ENCODE measurements at places on chromosomes 2 and 18. TPM values are rescaled to one million over a fixed set of nuclear protein-coding genes. Genes with fewer than 3 reads are reported as not detected.

- DNase-seq, result no peak
These were observed 72.8 kb upstream of the TMEFF2 start for GRCh38 chr2:192267484-192267883.

POU3F3 gene
- total RNA-seq, result not detected

DNA sequence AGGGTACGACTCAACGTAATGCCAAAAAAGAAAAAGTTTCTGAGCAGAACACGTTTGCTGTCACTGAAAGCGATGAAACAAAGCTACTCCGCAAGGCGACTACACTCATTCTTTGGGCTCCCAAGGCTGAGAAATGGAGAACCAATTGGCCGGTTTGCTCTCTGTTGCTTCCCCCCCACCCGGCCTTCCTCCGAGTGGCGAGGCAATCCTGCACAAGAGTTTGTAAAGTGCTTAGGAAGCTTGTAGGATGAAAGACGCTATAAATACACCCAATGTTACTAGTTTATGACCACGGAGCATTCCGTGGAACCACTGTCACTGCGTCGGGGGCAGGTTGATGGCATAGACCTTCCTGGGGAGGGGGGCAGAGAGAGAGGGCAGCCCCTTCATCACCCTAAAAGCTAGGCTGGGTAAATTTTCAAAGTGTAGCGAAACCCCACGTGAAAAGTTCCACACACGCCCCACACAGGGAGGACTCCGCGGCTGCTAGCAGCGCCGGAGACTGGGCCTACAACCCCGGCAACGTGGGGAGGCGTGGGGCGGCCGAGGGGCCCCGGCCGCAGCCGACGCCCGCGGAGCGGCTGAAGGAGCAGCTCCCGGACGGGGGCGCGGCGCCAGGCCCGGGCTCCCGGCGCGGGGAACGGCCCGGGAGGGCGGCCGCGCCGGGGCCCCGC lies 915 bp downstream of the CUL3 start:
- DNase-seq, result peak; percentile 27

DNA sequence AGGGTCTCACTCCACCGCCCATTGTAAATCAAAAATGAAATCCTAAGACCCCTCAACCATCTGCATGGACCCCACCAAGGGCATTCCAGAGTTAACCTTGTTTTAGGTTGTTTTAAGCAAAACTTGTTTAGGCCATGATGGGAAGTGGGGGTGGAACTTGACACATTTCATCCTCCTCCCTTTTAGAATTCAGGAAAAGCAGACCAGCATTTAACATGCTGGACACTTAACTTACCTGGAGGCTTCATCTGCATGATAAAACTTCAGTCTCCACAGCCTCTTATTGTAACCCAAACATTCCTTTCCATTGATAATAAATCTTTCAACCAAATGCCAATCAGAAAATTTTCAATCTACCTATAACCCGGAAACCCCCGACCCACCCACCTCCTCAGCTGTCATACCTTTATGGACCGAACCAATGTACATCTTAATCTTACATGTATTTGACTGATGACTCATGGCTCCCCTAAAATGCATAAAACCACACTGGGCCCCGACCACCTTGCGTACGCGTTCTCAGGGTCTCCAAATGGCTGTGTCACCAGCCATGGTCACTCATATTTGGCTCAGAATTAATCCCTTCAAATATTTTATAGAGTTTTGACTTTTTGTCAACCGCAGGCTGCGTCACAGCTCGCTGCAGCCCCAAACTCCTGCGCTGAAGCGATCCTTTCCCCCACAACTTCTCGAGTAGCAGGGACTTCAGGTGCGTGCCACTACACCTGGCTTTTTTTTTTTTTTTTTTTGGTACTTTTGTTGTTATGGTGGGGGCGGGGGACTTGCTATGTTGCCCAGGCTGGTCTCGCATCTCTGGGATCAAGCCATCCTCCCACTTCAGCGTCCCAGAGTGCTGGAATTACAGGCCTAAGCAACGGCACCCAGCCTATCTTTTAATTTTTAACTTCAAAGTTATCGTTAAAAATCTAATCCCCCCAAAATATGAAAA lies 917 bp downstream of the MPPE1 start:
- DNase-seq, result no peak

GRCh38 chr18:9113468-9114149 lies 11.1 kb downstream of the NDUFV2 start:
- DNase-seq, result no peak

SLC14A1 gene
- total RNA-seq, result 2.7 TPM

DNA sequence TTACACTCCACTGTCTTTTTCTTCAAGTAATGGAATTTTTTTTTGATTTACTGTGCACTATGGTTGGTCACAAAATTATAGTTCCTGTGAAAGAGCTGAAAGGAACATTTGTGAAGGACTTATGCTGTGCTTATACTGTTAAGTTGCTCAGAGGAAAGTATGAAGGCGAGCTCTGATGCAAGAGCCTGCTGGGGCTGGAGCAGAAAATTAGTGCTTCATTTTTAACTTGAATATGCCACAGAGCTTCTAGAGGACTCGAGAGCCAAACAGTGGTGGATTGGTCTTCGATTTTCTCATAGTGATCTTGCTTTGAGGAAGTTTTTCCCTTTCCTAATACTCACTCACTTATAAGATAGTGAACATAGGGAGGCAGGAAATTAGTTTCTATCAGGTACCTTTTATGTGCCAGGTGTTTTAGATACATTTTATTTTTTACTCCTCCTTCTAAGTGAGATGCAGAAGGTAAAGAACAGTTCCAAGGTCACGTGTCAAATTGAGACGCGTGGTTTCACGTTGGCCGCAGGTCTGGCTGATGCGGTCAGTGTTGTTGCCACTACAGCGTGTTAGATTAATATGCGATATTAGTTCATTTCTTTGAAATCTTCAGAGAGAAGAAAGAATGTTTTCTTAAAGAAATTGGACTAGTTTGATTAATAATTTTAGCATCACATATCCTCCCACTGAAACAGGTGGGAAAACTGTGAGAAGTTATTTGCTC lies 20.2 kb downstream of the GATA6 start:
- no peak for DNase-seq

DCDC2C gene
- total RNA-seq, result not detected

DNA sequence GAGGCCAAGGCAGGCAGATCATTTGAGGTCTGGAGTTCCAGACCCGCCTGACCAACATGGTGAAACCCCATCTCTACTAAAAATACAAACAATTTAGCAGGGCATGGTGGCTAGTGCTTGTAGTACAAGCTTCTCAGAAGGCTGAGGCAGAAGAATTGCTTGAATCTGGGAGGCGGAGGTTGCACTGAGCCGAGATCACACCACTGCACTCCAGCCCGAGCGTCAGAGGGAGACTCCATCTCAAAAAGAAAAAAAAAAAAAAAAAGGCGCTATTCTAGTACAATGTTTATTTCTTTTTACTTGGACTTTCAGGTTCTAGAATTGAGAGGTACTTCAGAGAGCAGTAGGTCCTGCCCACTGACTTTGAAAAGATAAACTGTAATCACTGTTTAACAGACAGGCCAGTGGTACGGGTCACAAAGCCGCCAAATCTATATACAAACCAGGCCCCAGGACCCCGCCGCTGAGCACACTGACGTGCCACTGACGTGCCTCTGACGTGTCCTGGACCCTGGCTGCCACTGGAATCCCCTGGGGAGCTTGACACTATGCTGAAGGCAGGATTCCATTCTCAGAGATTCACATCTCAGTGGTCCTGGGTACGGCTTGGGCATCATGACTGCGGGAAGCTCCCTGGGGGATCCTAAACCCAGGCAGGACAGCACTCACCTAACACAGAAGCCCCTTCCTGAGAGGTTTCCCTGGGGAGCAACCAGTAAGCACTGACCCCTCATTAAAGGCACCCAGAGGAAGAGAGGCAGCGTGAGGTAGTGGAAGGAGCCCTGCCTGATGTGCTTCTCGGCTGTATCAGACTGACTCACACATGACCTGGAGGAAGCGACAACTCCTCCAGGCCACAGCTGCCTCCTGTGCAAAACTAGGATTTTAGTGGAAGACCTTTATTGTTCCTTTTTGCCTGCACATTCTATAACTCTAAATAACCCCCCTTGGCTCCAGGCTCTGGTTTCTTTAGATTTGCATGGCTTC lies 197.8 kb upstream of the MEIS1 start:
- no peak for DNase-seq

DNA sequence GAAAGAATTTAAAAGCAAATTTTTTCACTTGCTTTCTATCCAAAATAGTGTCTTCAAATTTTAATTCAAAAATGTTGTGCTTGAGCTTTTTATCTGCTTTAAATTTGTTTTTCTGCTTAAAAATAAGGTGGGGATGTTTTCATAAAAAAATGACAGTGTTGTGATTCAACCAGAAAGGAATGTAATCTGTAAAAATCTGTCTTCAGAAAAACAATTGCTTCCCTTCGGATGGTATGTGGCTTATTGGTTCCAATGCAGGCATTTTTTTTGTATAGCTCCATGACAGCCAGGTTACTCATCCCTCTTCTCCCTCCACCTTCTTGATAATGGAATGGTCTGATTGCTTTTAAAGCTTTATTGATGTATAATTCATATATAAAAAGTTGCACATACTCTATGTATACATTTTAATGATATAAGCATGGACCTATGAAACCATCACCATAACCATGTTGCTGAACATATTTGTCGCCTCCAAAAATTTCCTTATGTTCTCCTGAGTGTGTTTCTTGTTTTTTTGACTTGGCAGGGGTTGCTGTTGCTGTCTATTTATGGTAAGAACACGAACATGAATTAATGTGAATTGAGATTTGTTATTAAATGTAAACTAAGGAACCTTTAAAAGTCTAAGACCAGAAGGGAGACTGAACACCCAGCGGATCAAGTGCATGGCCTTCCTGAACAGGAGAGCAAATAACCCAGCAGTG lies 363.7 kb upstream of the SPHKAP start:
- DNase-seq, result no peak

DNA sequence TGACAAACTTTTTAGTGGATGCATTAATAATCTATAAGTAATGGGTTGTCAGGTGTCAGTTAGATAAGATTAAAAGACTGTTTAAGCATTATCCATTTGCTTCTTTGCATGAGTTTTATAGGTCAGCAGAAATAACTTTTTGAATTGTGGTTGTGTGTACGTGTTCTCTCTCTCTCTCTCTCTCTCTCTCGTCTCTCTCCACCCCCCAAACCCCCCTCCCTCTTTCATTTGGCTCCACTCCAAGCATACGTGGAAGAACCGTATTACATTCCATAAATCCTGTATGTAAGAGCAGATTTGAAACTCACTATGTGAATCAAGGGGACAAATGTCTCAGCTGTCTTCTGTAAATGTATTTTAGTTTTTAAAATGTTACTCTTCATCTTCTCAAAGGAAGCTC lies 120.2 kb downstream of the MEIS1 start:
- DNase-seq, result no peak

DNA sequence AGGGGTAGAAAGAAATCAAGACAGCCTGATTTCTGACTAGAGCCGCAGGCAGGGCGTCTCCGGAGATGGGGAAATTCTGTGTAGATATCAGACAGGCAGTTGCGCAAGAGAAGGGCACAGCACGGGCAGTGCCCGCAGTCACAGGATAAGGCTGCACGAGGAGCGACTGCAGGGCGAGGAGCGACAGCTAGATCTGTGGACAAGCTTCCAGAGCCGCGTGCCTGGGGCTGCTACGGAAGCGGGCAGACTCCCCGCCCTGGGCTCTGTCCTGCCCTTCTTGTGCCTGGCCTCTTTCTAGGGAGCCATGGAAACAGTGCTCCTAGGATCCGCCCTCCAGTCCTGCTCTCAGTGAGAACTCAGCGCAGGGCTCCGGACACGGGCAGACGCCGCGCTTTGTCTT lies 12.6 kb downstream of the MC5R start:
- no peak for DNase-seq

GRCh38 chr18:7336623-7337022 lies 105.7 kb downstream of the LRRC30 start:
- DNase-seq, result no peak

SKA1 gene
- total RNA-seq, result 44.6 TPM

DNA sequence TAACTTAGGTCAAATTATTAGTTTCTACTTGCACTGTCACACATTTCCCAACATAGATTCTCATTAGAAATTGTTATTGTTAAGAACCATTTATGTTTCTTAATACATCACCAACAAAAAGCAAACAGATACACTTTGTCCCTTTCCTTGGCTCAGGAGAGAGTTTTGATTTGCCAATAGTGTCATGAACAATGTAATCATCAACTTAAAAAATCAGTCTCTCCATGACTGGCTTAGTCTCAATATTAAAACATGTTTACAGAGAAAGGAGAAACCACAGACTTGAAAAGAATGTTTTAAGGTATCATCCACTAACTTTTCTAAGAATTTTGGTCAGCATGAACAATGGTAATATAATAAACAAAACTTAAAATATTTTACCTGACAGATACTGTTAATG lies 416.5 kb upstream of the KCNH7 start:
- DNase-seq, result no peak

LIMS4 gene
- total RNA-seq, result 3.3 TPM

GRCh38 chr2:128447538-128447995 lies 128.9 kb upstream of the HS6ST1 start:
- DNase-seq, result no peak

- DNase-seq, result no peak
These were observed 42.3 kb upstream of the NETO1 start for GRCh38 chr18:72910045-72910444.

SCG2 gene
- not detected for total RNA-seq

DNA sequence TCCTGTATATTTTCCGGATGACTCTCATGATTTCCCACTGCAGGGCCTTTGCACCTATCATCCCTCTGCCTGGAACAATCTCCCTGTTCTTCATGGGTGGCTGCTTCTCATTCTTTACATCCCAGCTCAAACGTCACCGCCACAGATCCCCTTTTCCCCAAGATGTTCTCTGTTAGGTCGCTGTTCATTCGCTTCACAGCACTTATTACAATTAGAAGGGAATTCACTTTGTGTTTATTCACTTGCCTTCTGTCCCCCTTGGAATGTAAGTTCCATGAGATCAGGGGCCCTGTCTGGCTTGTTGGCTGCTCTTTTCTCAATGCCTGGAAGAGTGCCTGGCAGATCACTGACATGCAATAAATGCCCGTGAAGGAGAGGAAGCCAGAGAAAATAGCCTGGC lies 106.7 kb downstream of the FOXI3 start:
- DNase-seq, result no peak

- peak; percentile 82 for DNase-seq
These were observed 25.2 kb downstream of the PSD4 start for GRCh38 chr2:113198790-113199612.

MAPRE3 gene
- total RNA-seq, result 2.7 TPM

CNRIP1 gene
- not detected for total RNA-seq

DNA sequence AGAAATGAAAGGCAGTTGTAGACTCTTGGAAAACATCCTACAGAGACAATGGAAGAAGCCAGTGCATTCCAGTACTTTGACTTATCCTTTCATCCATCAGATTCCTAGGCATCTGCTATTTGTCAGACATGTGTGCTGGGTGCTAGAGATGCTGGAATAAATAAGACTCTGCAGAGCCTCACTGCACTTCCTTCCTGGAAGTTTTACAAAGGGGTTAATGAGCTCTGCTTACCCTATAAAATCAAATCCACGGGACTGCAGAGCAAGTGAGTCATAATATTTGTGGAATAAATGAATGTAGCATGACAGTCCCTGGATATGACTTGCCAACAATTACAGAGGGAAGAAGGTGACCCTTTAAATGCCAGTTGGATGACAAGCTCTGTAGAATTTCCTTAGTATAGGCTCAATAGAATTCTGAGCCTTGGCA lies 52.7 kb upstream of the NPAS2 start:
- DNase-seq, result no peak

FRZB gene
- total RNA-seq, result not detected
